ENCODE measurements at places on chromosomes 2 and 18. TPM values are rescaled to one million over a fixed set of nuclear protein-coding genes. Genes with fewer than 3 reads are reported as not detected.

Gene TMEM169
- total RNA-seq = not detected

Gene PID1
- total RNA-seq = 4.9 TPM

Gene MAP2
- total RNA-seq = 7.6 TPM

Gene NEU4
- not detected for total RNA-seq

DNA sequence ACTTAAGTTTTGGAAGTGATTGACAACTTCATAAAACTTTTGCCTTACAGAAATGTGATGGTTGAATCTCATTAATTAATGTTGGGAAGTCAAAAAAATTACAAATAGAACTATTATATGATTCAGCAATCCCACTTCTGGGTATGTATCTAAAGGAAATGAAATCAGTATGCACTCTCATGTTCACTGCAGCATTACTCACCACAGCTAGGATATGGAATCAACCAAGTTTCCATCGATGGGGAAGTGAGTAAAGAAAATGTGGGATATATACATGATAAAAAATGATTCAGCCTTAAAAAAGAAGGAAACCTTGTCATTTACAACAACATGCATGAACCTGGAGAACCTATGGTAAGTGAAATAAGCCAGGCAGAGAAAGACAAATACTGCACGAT is 112.4 kb upstream of the WDR75 start:
- peak; percentile 63 for DNase-seq

- no peak for DNase-seq
These were observed 162.2 kb upstream of the BCL2L11 start for GRCh38 chr2:110958346-110959119.

GRCh38 chr2:240134956-240135520 is 1.1 kb downstream of the COPS9 start:
- no peak for DNase-seq

DNA sequence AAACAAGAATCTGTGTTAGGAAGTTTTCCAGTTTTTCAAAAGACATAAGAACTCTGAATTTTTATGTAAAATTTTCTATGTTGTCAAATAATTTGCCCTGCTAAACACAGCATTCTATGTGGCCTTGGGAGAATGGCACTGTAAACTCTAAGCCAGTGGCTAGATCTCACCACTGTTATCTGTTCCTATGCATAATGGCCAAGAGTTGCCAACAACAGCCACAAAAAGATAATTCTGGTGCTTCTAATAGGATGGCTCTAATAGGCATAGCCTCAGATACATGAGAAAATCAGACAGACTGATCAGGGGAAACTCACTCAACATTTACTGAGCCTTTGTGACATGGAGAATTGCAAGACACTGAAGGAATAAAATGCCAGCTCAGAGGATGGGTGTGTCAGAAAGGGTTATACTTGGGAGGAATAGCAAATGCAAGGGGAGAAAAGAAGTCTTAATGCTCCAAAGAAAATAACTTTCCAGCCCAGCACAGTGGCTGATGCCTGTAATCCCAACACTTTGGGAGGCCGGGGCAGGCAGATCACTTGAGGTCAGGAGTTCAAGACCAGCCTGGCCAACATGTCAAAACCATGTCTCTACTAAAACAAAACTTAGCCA is 63.7 kb downstream of the COBLL1 start:
- no peak for DNase-seq

DNA sequence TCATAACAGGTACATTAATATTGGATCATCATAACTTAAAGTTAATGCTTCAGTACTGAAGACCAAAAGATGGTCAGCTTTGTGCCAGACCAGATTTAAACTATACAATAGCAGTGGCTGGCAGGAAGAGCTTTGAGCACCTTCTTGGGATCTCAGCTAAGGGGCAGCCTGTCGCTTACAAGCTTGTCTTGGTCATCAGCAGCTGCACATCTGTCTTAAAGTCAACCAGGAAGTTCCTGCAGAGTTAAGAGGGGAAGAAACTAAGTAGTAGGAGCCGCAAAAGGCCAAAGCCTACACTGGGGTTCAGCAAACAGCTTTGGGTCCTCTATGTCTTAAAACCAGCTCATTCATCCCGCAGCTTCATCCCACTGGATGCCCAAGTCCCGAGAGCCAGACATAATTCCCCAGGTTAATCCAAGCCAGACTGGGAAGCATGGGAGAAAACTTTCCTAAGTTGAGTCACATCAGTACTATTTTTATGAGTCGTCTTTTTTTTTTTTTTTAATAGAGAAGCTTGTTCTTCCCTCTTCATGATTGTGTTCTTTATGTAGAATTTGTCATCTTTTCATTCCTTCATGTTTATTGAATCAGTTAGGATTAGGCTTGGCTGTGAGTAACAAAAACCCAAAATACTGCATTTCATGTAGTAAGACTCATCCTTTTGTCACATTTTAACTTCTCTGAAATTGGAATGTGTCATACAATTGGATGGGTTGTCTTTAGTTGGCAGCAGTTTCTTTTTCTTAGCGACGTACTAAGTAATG is 59.3 kb downstream of the SERTAD2 start:
- peak; percentile 92 for DNase-seq

- DNase-seq = peak; percentile 63
These were observed 539.4 kb upstream of the ID2 start for GRCh38 chr2:8142461-8142860.

- no peak for DNase-seq
These were observed 161.3 kb upstream of the DPP10 start for GRCh38 chr2:114281188-114281587.

GRCh38 chr2:360124-360523 is 72.2 kb upstream of the ALKAL2 start:
- no peak for DNase-seq

DNA sequence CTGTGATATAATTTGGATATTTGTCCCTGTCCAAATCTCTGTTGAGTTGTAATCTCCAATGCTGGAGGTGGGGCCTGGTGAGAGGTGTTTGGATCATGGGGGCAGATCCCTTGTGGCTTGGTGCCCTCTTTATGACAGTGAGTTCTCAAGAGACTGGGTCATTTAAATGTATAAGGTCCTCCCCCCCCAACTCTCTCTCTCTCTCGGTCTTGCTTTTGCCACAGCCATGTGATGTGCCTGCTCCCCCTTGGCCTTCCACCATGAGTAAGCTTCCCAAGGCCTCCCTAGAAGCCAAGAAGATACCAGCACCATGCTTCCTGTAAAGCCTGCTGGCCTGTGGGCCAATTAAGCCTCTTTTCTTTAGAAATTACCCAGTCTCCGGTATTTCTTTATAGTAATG is 58.6 kb downstream of the FN1 start:
- peak; percentile 71 for DNase-seq

GRCh38 chr2:159900343-159900742 is 102.3 kb upstream of the CD302 start:
- DNase-seq = no peak

GRCh38 chr2:3022841-3023372 is 354.7 kb downstream of the EIPR1 start:
- DNase-seq = no peak

DNA sequence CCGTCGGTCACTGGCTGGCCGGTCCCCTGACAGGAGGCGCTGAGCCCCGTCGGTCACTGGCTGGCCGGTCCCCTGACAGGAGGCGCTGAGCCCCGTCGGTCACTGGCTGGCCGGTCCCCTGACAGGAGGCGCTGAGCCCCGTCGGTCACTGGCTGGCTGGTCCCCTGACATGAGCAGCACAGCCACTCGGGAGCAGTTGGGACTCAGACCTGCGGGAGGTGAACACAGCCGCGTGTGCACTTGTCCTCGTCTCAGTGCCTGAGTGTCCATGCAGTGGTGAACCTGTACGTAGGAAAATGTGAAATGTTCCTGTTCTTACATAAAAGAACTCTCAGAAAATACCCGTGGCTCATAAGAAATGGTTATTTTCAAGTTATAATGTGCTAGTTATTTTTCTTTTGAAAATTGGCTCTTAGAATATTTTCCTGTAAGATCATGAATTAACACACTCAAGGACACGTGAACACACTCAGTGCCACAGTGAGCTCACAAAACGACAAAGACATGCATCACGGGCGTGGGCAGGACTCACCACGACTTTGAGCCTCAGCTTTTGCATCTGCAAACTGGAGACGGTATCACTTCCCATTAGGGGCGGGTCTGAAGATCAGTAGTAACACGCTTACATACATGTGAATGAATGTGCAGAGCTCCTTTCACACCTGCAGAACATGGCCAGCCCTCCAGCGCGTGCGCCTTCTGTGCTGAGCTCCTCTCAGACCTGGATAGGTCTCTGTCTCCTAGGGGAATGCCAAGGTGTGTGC is 21.1 kb upstream of the NFATC1 start:
- DNase-seq = no peak

GRCh38 chr18:76584414-76585310 is 89.6 kb upstream of the ZNF516 start:
- DNase-seq = no peak

- DNase-seq = no peak
These were observed 25.6 kb downstream of the SERTAD2 start for GRCh38 chr2:64627860-64628841.

DNA sequence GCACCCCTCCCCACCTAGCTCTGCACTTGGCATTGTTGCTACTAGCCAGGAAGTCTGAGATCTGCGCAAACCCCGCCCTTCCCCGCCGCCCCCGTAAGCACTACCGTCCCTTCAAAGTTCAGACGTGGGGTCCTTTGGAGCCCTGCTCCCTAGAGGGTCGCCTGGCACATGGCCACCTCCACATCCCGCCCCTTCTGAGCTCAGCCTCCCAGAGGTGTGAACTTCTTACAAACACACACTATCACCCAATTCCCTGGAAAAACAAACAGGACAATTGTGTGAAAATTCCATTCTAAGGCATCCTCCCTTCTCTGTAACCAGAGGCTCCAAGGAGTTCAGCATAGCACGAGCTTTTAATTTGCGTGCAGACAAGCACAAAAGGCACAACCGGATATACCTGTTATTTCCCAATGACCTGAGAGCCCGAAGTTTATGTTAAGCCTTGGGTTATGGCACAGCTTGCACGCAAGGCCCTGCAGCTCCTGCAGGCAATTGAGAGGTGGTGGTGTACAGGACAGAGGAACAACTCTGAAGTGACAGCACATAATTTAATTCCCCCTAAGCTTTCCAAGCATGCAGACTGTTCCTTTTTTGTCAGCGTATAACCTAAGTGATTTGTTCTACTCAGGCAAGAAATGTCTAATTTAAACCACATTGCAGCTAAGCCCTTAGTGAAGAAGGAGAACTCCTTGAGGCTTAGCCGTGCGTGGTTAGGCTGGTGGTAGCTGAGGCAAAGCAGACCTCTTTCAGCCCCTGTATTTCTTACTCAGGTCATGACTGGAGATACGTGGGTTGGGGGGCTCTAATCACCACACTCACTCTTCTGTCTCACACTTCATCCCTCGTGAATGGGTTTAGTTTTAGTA is 20.3 kb upstream of the CYP1B1 start:
- DNase-seq = peak; percentile 80

- DNase-seq = no peak
These were observed 120.6 kb downstream of the PRKRA start for GRCh38 chr2:178330175-178331017.
